CD4-positive, alpha-beta T cell treated with Interleukin-10 for 1 hour (primary cell): ENCODE measurements at places on chromosomes 5 and 9.

GRCh38 chr9:19630760-19631159 is 158.1 kb downstream of the SLC24A2 start:
- no peak for DNase-seq

- DNase-seq: no peak
Observed at GRCh38 chr5:132260714-132261551, 3.4 kb downstream of the PDLIM4 start.

- DNase-seq: no peak
Observed at GRCh38 chr9:136108648-136109266, 9.9 kb downstream of the TMEM250 start.

DNA sequence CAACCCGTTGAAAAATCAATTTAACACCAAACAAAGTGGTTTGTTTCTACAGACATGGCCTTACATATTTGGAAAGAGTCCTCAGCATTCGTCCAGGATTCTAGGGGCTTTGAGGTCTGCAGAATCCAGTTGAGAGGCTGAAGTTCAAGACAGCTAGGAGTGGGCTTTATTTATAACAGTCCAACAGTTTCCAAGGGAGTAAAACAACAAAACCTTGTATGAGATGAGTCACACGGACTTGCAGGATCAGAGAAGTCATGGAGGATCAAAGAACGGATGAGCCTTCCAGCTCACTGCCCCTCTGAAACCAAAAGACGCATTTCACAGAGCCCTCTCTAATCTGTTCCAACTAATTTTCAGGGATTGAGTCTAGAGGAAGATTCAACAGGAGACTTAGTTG is 11.1 kb upstream of the ESM1 start:
- no peak for DNase-seq
